ENCODE measurements at places on chromosomes 11 and 22.

- DNase-seq, result no peak
These were observed 16.8 kb upstream of the TMPRSS5 start for GRCh38 chr11:113722934-113723333.

- DNase-seq, result no peak
These were observed 156.8 kb downstream of the MYO18B start for GRCh38 chr22:25898707-25899365.

GRCh38 chr11:33360642-33361041 is 103.5 kb downstream of the HIPK3 start:
- no peak for DNase-seq

DNA sequence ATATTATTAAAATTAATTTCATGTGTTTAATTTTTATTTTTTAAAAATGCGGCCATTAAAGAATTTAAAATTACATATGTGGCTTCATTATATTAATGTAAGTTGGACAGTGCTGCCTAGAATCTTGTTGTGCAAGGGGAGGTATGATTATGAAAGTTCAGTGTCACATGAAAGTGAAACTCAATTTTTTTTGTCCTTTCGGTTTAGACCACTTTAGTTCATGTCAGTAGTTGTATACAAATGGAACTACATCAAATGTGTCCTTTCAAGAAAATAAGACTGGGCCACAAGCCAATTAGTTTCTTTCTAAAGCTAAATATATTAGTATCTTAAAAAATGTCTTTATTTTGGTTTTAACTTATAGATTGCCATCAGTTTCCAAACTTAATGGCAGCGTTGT is 35.7 kb downstream of the TBCEL start:
- no peak for DNase-seq

GRCh38 chr11:69100454-69101114 is 51.9 kb downstream of the TPCN2 start:
- no peak for DNase-seq

DNA sequence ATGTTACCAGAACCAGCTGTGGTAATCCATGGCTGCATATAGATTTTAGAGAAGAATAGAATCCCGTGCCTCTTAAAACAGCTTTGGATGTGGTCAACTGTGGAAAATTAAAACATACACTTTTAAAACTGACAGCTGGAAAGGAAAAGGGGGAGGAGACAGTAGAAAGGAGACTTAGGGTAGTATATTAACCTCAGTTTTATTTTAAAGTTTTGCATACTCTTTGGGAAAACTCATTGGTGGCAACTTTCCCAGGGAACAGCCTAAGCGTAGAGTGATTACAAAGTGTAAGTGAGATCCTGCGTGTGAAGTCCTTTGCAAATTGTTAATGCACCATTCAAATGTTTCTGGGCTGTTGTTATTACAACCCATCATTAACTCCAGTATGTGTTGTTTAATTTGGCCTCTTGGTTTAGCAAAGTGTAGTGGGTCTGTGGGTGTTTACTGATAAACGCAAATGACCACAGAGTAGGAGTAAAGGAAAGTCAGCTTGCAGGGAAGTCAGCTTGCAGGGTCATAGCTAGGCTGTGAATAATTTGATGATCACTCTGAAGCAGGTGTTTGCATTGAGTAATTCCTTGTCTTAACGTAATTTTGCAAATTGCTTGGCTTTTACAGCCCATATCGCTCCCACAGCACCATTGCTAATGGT is 88.0 kb upstream of the DBX1 start:
- no peak for DNase-seq

- DNase-seq, result no peak
These were observed 4.8 kb upstream of the CHRNA10 start for GRCh38 chr11:3675971-3676370.

DNA sequence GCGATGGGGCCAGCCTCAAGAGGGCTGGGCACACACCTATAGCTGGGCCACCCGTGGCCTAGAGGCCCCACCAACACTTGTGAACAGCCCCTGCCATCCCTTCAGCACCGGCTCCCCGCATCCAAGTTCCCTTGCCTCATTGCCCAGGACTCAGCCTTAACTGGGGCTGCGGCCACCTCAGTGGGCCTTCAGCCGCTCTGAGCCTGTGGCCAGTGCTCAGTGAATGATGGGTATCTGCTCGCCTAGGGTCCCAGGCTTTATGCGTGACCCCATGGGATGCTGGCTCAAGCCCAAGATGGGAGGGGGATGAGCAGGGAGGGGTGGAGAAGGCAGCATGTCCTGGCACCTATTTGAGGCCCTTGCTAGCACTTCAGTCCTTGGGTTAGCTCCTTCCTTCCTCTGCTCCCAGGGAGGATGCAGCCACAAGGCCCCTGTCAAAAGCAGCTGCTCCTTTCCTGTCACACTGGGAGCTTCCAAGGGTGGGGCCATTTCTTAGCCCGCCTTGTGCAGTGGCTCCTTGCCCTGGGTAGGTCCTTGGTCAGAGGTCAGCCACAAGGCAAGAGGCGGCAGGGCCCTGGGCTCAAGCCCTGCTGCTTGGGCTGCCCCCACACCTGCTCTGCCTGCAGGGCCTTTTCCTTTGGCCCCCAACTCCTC is 31.8 kb downstream of the GNAZ start:
- DNase-seq, result no peak

DNA sequence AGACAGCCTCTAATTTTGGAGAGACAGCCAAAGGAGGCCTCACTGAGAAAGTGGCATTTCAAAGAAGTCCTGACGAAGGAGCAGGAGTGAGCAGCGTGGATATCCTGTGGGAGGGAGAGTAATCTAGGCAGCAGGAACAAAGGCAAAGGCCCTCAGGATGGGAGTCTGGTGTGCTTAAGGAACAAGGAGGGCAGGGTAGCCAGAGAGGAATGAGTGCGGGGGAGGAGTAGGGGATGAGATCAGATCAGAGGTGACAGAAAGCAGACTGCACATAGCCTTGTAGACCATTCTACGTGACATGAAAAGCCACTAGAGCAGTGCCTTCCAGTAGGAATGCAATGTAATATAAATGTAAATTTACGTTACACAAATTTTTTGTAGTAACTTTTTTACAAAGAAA is 5.6 kb downstream of the SLC36A4 start:
- DNase-seq, result no peak

DNA sequence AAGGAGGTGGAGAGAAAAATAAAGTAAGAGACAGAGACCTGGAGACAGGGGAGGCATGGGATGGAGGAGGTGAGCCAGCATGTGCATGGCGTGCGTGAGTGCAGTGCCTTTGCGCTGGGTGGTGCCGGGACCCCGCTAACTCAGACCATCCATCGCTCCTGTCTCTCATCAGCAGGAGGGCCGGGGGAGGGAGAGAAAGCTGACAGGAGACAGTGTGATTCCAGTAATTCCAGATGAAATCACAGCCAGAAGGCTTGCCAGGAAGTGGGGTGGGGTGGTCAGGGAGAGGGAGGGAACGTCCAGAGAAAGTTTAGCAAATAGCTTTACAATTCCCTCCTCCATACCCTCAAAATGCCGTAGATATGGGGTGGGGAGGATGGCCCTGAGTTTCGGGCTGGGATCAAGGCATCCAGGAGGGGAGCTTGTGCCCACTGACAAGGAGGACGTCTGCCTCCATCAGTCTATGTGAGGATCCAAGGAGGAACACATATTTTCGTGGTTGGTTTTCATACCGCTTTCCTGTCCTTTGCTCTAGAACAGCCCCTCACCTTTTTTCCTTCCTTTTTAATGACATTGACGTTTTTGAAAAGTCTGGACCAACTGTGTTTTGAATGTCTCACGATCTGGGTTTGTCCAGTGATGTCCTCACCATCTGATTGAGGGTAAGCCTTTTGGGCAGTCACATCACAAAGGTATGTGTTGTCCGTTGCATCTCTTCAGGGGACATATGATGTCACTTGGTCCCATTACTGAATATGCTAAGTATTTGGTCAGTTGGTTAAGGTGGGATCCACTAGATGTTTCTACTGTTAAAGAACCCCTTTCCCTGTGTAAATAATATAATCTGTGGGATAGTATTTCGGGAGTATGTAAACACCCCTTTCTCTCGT is 567.3 kb downstream of the MIAT start:
- no peak for DNase-seq

- DNase-seq, result no peak
These were observed 6.7 kb downstream of the BACE1 start for GRCh38 chr11:117309310-117309709.

GRCh38 chr11:32081129-32081641 is 9.7 kb upstream of the RCN1 start:
- no peak for DNase-seq

DNA sequence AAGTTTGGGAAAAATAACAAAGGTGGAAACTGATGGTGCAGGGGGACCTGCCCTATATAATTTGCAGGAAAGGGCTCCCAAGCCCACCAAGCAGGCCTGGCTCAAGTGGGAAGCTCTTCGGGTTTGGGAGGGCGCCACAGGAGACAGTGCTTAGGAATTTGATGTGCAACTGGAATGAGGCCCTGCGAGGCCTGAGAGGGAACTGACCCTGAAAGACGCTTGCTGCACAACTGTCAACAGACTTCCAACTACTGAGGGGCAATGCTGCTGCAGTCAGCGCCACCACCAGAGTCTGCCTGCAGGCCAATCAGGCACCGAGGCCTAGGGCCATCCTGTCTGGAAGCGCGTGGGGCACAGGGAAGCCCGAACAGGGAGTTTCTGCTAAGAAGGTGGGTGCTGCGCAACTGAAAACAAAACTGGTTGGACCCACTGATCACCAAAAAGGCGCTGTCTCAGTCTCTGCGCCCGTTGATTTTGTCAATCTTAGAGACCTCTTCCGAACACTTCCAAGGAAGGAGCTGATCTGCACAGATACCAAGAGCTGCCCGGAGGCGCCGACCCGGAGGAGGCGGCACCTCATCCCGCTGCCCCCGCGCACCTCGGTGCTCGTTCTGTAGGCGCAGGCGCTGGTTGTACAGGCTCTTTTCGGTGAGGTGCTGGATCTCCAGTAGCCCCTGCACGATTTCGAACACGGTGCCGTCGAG is 667 bp downstream of the DGCR6L start:
- DNase-seq, result no peak

GRCh38 chr11:5291207-5291838 is 10.4 kb downstream of the OR51B4 start:
- DNase-seq, result no peak

DNA sequence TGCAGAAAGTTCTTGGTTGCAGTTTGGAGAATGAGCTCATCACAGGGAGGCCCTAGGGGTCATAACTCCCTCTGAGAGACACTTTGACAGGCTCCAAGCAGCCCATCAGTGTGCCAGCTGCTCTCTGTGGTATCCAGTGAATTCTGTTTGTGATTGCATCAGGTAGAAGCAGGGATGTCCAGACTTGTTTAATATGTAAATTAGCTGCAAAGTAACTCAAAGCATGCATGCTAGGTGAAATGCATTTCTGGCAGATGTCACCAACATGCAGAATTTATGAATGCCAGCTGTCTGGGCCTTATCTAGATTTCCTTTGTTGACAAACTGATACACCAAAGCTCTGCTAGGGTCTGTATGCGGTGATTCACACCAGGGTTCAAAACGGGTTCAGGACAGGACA is 123.6 kb upstream of the MTNR1B start:
- no peak for DNase-seq

DNA sequence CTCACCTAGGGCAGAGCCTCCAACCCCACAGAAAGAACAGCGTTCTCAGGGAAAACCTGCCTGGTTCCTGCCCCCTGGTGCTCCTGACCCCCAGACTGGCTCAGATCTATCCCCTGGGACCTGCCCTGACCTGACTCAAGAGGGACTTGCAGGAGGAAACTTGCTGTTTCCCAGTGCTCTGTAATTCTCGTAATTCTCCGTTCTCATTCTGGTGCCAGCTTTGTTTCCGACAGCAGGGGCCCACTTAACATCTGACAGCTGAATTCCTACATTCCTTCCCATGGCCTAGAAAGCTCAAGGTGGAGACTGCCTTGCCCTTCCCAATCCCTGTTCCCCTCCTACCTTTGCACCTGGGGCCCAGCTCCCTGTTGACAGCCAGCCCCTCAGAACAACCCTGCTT is 12.5 kb upstream of the CSF2RB start:
- DNase-seq, result no peak

DNA sequence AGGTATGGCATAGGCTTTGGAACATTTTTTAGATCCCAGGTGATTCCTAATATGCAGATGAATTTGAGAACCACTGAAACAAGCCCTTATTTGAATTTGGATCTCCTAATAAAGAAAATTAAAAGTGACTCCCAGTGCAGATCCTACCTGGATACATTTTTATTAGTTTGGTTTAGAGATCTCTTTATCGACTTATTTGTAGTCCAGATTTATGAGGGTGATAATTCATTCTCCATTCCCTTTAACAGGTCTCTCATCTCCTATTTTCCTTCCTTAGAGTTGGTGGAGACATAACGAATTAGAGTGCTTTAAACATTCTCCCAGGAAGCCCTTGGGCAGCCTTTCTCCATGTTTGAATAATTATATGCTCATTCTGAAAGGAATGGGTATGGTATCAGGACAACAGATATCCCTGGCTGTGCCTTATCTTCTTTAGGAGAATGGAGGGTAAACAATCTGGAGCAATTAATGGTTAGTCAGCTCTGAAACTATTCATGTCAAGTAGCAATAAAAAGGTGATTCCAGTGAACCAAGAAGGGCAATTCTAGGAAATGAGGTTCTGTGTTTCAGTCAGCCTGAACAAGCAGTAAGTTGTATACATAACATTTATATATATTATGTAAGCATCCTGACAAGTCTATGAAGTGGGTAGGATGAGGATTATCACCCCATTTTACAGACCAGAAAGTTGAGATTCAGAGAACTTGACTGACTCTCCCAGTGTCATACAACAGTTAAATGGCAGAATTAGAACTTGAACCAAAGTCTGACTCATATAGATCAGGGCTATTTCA is 53.9 kb upstream of the RCE1 start:
- no peak for DNase-seq

DNA sequence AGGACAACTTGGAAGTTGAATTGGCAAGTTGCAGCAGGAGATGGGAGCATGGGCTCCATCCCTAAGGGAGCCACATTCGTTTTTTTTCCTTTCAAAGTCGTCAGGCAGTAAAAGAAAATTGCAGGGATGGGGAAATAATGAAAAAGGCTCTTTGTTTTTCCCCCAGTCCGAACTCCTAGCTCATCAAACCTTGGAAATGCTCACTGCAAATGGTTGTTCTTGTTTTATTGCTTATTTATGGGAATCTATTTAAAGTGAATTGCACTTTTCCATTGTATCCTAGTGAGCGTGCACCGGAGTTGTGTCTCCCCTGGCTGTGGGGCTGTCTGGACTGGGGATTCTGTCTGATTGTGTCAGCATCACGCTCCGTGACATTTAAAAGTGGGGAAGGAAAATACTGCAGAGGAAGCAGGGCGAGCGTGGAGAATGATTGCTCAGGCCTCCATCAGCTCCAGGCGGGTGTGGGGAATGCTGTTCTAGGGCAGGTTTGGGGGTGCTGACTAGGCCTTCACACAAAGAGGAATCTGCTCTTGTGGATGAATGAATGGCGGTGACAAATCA is 306.4 kb downstream of the KIRREL3 start:
- DNase-seq, result no peak

DNA sequence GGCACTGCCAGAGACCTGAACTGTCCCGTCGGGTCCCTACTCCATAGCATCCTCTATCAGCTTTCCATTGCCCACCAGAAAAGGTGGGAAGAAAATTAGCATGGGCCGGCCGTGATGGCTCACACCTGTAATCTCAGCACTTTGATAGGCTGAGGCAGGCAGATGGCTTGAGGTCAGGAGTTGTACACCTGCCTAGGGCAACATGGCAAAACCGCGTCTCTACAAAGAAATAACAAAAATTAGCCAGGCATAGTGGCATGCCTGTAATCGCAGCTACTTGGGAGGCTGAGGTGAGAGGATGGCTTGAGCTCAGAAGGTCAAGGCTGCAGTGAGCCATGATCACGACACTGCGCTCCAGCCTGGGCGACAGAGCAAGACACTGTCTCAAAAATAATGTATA is 3.5 kb downstream of the SLC25A18 start:
- no peak for DNase-seq

All from stimulated activated CD8-positive, alpha-beta memory T cell treated with anti-CD3 and anti-CD28 coated beads, Interleukin-4, amount 100 ng/mL, for 24 hours (primary cell).